A549 treated with Mapracorat at 1 μM for 4 hours (cell line): ENCODE measurements at places on chromosomes 13 and 19. TPM values are rescaled to one million over a fixed set of nuclear protein-coding genes. Genes with fewer than 3 reads are reported as not detected.

SIGLEC10 gene
- not detected in 5 replicates for total RNA-seq

CACNG6 gene
- total RNA-seq: 9.3 to 13.4 TPM (median 12.4 TPM) in 5 replicates

C19orf67 gene
- not detected in 5 replicates for total RNA-seq

CEACAM8 gene
- not detected in 5 replicates for total RNA-seq

RXFP2 gene
- not detected in 5 replicates for total RNA-seq

HNRNPA1L2 gene
- 4.1 to 6.7 TPM (median 5.8 TPM) in 5 replicates for total RNA-seq

ZNF667 gene
- not detected in 5 replicates for total RNA-seq

NLRP7 gene
- not detected in 5 replicates for total RNA-seq

EFNA2 gene
- total RNA-seq: 1.5 to 2.4 TPM (median 1.7 TPM) in 5 replicates

SSC5D gene
- total RNA-seq: 0.53 to 0.93 TPM (median 0.61 TPM) in 5 replicates

VSIG10L gene
- total RNA-seq: 9.6 to 14.1 TPM (median 13.8 TPM) in 5 replicates

DMPK gene
- 32.3 to 55.5 TPM (median 45.8 TPM) in 5 replicates for total RNA-seq

CEACAM6 gene
- 15.4 to 23.8 TPM (median 19.9 TPM) in 5 replicates for total RNA-seq

ASPDH gene
- not detected in 5 replicates for total RNA-seq

IGFL3 gene
- 0.23 to 0.40 TPM (median 0.31 TPM) in 3 of 5 replicates, not detected in the others for total RNA-seq

PSG3 gene
- total RNA-seq: 0.07 to 0.18 TPM (median 0.14 TPM) in 3 of 5 replicates, not detected in the others

B3GNT8 gene
- 0.10 to 0.32 TPM (median 0.13 TPM) in 4 of 5 replicates, not detected in the other for total RNA-seq

CFAP97D2 gene
- not detected in 5 replicates for total RNA-seq

ZNF528 gene
- 0.05 to 0.39 TPM (median 0.17 TPM) in 4 of 5 replicates, not detected in the other for total RNA-seq

ANO8 gene
- total RNA-seq: 1.9 to 4.1 TPM (median 3.4 TPM) in 5 replicates

KLF1 gene
- 0.10 TPM in 1 of 5 replicates, not detected in the others for total RNA-seq

ADGRE3 gene
- not detected in 5 replicates for total RNA-seq

LONP1 gene
- 45.3 to 65.6 TPM (median 59.0 TPM) in 5 replicates for total RNA-seq

ZNF540 gene
- total RNA-seq: not detected in 5 replicates

FFAR2 gene
- not detected in 5 replicates for total RNA-seq

MBD3L2 gene
- total RNA-seq: not detected in 5 replicates

KCNN1 gene
- 0.22 to 0.53 TPM (median 0.49 TPM) in 5 replicates for total RNA-seq

FAM83E gene
- 0.14 to 0.42 TPM (median 0.22 TPM) in 5 replicates for total RNA-seq

OR7G2 gene
- not detected in 5 replicates for total RNA-seq

DCT gene
- not detected in 5 replicates for total RNA-seq

LGALS14 gene
- total RNA-seq: not detected in 5 replicates

IGLON5 gene
- 0.06 to 0.09 TPM (median 0.08 TPM) in 4 of 5 replicates, not detected in the other for total RNA-seq

ZNF534 gene
- total RNA-seq: not detected in 5 replicates

TMEM221 gene
- total RNA-seq: 0.32 to 0.85 TPM (median 0.83 TPM) in 5 replicates

NBEA gene
- total RNA-seq: 1.9 to 2.1 TPM (median 1.9 TPM) in 5 replicates

GJB6 gene
- not detected in 5 replicates for total RNA-seq

CYP4F11 gene
- 5.0 to 6.9 TPM (median 5.7 TPM) in 5 replicates for total RNA-seq

MEIOSIN gene
- total RNA-seq: 0.06 to 0.08 TPM (median 0.07 TPM) in 4 of 5 replicates, not detected in the other
